ENCODE measurements at places on chromosomes 5 and 9. TPM values are rescaled to one million over a fixed set of nuclear protein-coding genes. Genes with fewer than 3 reads are reported as not detected.

Gene PCDHA4
- 3.1 TPM for total RNA-seq

Gene CNTFR
- 2.7 TPM for total RNA-seq

Gene GAS1
- 0.13 TPM for total RNA-seq

Gene IL4
- not detected for total RNA-seq

Gene FAM151B
- total RNA-seq, result 2.8 TPM

GRCh38 chr5:79074641-79075040, 5.1 kb downstream of the BHMT2 start:
- DNase-seq, result no peak

GRCh38 chr5:116699332-116699731, 124.7 kb upstream of the SEMA6A start:
- DNase-seq, result no peak

GRCh38 chr5:88553136-88553875, 284.7 kb upstream of the TMEM161B start:
- no peak for DNase-seq

GRCh38 chr9:108269371-108269770, 586.4 kb downstream of the ACTL7B start:
- DNase-seq, result no peak
